ENCODE measurements at places on chromosomes 2 and 18.

GRCh38 chr18:9428301-9428706 is 47.0 kb upstream of the RALBP1 start:
- DNase-seq, result no peak

DNA sequence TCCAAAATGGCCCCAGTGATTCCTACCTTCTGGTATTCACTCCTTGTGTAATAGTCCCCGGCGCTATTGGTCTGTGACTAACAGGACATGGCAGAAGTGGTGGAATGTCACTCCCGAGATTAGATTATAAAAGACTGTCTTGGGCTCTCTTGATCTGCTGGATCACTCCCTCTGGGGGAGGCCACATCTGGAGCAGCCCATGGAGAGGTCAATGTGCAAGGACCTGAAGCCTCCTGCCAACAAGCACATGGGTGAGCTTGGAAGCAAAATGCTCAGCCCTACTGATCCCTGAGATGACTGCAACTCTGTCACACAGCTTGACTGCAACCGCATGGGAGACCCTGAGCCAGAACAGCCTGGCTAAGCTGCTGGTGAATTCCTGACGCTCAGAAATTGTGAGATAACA is 94.3 kb upstream of the GLI2 start:
- DNase-seq, result no peak

DNA sequence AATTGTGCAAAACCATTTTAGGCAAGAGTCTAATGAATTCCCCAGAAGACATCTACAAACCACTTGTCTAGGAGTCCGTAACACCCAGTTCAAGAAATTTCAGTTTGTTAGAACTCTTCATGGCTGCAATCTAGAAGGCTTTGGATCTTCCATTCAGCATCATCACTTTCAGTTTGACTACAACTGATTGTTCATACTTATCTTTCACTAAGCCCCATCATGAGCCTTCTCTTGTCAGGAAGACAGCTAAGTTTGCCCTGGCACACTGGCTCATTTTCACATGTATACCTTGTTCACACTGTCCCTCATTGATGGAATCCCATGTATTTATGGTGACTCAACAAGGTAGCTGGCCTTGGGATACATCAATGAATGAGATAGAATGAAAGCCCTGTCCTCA is 898.4 kb upstream of the CELF4 start:
- DNase-seq, result no peak

DNA sequence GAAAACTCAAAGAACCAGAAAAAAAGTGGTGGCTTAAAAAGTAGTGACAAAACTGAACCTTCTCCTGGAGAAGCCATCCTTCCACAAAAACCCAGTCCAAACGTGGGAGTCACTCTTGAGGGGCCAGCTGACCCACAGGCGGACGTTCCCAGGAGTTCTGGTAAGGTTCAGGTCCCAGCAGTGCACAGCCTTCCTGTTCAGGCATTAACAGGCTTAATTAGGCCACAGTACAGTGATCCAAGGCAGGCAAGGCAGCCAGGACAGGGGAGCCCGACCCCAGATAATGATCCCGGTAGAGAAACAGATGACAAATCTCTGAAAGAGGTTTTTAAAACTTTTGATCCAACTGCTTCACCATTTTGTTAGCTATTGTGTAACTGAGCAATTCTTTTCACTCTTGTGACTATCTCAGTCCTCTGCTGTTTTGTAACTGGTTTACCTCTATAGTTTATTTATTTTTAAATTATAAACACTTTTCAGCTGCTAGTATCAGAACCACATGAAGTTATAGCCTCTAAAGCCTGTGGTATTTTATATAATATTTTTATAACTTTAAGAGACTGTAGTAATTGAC is 56.8 kb downstream of the ZC3H6 start:
- no peak for DNase-seq

- no peak for DNase-seq
These were observed 28.2 kb upstream of the AMMECR1L start for GRCh38 chr2:127913808-127914457.

DNA sequence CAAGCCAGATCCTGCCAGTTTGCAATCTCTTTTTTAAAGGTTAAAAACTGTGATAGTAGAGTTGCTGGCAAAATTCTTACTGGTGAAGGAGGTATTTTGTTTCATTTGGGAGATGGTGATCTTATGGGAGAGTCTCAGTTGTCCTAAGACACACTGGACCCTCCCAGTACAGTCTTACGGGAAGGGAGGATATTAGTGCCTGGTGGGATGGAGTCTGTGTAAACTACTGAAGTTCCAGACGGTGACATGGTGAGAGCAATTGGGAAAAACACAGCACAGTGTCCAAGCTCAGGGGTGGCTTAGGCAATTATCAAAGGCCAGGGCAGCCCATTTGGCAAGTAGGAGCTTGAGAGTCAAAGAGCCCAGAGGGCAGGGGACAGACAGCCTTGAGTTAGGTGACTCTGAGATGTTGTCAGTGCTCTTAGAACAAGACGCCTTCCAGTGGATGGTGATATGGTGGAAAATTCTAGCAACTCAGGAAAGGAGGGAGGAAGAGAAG is 143.7 kb upstream of the CCDC68 start:
- DNase-seq, result no peak

DNA sequence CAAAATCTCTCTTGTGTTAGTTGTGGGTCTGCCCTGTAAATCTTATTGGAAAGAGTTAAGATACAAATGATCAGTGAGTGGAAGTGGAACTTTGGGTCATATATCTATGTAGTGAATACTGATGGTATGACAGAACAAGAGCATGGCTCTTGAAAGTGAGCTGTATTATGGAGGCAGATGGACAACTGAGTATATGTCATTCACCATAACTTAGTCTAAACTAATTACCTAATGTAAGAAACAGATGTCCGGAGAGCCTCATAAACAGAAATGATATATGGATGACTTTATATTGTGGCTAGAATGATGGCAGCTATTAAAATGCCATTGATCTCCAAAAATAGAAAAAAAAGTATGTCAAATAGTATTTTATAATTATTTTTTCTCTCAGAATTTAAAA is 72.4 kb downstream of the FASTKD2 start:
- DNase-seq, result no peak

DNA sequence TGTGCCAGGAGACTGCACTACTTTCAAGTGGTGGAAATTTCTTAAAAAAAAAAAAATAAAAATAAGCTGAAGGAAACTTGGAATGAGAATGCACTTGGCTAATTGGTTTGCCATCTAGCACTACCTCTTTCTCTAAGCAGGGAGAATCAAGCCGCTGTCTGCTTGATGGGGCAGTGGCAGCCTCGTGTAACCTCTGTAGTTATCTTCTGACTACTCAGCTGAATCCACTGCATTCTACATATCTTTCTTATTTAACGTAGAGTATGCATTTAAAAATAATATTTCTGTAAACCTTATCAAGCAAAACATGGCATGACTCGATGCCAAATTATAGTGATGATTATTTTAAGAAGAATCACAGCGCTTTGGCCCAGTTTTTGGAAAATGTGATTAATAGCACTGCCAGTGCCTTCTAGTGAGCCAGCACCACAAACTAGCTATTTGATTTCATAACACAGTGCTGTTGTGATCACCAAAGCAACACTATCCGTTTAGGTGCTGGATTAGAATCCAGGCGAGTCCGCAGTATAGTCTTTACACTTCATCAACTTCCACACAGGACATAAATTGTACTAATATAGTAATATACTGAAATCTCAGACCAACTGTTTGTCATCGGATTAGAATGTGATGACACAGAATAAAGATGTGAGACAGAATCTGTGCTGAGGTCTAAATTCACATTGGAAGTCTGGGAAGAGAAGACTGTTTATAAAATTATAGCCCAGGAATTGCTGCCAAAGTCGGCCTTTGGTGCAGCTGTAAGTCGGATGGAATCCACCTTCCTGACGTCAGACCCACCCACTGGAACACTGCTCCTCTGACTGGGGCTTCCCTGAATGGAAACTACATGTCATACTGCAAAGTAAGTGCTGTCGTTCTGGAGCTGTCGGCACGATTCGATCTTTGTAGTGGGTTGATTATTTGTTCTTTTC is 136.5 kb upstream of the ETAA1 start:
- DNase-seq, result peak; percentile 90

DNA sequence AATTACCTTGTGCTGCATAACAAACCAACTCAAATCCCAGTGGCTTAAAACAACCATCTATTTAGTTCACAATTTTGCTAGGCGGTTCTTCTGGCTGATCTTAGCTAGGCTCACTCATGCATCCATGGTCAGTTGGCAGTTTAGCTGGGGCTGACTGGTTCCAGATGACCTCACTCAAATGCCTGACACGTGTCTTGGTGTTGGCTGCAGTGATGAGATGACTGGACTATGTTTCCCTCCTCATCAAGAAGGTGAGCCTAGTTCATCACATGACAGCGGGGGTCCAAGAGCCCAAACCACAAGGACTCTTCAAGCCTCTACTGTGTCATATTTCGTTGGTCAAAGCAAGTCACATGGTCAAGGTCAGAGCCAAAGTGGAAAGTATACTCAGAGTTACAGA is 42.7 kb upstream of the ACTR3 start:
- no peak for DNase-seq

Measured in uterus (tissue), 4 donors.